Activated T-cell treated with anti-CD3 and anti-CD28 coated beads, Interleukin-2, amount 50 U/mL, for 4 hours (primary cell): ENCODE measurements at places on chromosomes 1 and 21. TPM values are rescaled to one million over a fixed set of nuclear protein-coding genes. Genes with fewer than 3 reads are reported as not detected.

The CFAP107 gene
- not detected for total RNA-seq

The MYOM3 gene
- total RNA-seq, result not detected

The DDR2 gene
- total RNA-seq, result 0.84 TPM

The HMGCS2 gene
- total RNA-seq, result not detected

The KCNK2 gene
- not detected for total RNA-seq

The PDE9A gene
- 0.90 TPM for total RNA-seq

The DISC1 gene
- 1.1 TPM for total RNA-seq

The ZSCAN20 gene
- 3.1 TPM for total RNA-seq

The LIN28A gene
- 0.57 TPM for total RNA-seq

The OR2T11 gene
- total RNA-seq, result not detected

The IRF6 gene
- 0.13 TPM for total RNA-seq

The THEM5 gene
- total RNA-seq, result not detected
